Activated CD4-positive, CD25-positive, alpha-beta regulatory T cell (primary cell): ENCODE measurements at places on chromosomes 4 and X.

- no peak for DNase-seq
Observed at GRCh38 chrX:23633834-23634580, 33.3 kb upstream of the PRDX4 start.

DNA sequence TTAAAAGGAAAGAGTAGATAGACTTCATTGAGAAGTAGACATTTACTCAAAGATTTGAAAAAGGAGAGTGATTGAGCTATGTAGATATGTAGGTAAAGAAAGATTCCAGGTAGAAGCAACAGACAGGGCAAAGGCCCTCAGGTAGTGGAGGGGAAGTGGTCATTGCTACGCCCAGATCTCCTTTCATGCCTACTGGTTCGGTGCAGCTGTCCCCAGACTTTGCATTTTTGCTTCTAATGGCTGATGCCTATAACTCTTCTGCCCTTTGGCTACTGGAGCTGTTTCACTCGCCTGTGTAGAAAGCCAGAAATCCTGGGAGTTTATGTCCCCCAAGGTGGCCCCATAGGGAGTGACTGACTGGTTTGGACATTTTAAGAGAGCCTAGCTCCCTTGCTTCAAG is 16.9 kb upstream of the ARMCX2 start:
- no peak for DNase-seq

- DNase-seq = no peak
Observed at GRCh38 chr4:149716728-149717127, 98.9 kb downstream of the IQCM start.

DNA sequence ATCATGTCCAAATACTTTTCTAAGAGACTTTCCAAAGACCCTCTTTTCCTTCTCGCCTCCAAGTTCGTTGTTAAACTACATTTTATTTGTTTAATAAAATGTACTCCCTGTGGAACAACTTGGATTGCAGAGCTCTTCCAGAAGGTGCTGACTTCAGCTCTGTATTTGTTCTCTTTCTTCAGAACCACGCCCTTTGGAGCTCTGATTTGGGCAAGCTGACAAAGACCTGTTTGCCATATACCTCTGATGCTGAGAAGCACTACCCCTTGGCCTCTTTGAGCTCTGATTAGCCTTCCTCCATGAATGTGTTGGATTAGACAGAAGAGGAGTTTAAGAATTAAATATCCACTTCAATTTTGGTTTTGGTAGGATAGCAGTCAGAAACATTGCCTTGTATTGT is 815.1 kb upstream of the POU3F4 start:
- no peak for DNase-seq

GRCh38 chr4:4541040-4541631 is 712 bp downstream of the STX18 start:
- no peak for DNase-seq

DNA sequence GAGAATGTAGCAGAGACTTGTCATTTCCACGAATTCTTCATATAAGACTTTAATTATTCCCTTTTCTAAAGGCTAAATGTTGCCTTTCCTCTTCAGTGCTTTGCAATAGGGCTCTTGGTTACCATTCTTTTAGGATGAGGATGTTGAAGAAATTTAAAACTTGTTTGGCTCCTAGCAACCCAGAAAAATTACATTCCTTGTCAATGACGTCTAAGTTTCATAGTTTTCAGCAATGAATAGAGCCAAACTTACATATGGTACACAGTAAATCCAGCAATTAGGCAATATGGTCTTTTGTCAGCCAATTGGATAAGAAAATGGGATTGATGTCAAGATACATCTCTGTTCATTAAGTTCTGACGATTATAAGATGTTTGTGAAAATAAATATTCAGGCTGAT is 1639.6 kb upstream of the PCDH10 start:
- no peak for DNase-seq

GRCh38 chr4:127870688-127871087 is 10.0 kb upstream of the PLK4 start:
- no peak for DNase-seq

GRCh38 chr4:2402048-2402842 is 16.2 kb downstream of the ZFYVE28 start:
- no peak for DNase-seq

DNA sequence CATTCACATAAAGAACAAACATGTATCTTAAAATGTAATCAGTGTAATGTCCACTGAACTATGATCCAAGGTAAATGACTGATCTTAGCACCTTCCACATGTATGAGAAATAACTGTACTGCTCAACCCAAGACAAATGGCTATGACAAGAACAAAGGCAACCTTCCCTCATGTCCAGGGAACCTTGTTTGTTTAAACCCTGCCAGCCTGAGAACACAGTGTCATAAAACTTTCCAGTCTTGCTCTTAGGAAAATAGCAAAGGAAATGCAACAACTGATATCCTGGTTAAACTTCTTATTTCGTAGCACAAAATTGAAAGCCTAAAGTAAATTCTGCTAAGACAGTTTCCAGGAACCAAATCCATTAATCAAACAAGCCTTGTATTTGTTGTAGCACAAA is 494.3 kb downstream of the IL15 start:
- no peak for DNase-seq

DNA sequence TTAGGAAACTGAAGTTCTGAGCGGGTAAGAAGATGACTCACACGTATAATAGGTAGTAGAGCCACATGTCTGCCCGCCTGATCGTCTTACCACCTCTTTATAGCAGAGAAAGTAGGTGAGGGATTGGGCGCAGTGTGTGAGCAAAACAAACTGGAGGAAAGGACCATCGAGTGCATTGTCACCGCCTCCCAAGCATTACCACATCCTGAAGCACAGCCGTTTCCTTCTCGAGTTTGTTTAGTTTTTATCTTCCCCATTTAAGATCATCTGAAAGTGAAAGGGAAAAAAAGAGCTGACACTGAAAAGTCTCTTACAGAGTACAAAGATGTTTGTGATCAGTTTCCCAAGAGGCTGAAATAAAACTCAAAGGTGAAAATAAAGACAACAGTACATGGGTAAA is 14.8 kb downstream of the PDK3 start:
- peak; percentile 35 for DNase-seq

GRCh38 chr4:109588176-109588575 is 28.1 kb downstream of the MCUB start:
- DNase-seq = no peak

DNA sequence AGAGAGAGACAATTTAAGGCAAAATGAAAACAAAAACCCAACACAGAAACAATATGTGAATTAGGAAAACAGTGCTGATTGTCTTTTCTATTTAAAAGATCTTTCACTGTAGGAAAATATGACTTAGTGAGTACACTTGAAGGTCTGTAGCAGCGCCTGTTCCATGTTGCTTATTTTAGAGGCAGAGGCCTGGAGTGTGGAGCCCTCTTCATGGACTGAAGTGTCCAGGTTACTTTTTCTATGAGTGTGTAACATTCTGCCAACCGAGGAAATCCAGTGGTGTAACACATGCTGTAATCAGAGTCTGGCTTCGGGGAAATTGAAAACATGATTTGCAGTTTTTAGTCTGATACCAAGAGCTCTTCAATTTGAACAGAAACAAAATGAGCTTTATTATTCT is 64.0 kb upstream of the GPRIN3 start:
- DNase-seq = no peak

DNA sequence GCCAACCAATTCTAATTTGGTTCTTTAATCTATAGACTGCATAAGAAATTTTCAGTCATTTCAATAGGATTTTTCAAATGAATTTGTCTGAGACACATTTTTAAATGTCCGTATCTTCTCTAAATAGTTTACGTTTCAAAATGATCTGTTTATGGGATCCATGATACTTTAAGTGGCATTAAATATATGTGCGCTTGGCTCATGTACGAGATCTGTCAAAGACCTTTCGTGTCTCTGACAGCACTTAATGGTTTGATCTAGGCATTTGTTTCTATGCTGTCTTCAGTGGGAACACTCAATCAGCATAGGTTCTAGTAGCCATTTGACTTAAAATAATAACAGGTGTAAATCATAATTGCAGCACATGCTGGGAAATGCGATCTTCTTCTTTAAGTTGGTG is 731.0 kb downstream of the CENPC start:
- no peak for DNase-seq

GRCh38 chrX:83077606-83078005 is 430.5 kb upstream of the POU3F4 start:
- no peak for DNase-seq

GRCh38 chr4:138256608-138257007 is 14.5 kb upstream of the SLC7A11 start:
- DNase-seq = no peak

DNA sequence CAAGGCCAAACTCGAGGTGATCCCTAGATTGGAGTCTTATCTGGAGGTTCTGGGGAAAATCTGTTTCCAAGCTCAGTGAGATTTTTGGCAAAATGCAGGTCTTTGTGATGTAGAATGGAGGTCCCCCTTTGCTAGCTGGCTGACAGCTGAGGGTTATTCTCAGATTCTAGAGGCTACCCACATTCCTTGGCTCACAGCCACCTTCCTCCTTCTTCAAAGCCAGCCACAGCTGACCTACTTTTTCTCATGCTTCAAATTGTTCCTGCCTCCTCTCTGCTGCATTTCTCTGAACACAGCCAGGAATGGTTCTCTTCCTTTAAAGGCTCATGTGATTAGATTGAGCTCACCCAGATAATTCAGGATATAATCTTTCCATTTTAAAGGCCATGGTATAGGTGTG is 86.9 kb downstream of the VCX3A start:
- DNase-seq = no peak

GRCh38 chr4:19806865-19807264 is 444.8 kb upstream of the SLIT2 start:
- DNase-seq = no peak
